ENCODE measurements at places on chromosomes 12 and 14.

DNA sequence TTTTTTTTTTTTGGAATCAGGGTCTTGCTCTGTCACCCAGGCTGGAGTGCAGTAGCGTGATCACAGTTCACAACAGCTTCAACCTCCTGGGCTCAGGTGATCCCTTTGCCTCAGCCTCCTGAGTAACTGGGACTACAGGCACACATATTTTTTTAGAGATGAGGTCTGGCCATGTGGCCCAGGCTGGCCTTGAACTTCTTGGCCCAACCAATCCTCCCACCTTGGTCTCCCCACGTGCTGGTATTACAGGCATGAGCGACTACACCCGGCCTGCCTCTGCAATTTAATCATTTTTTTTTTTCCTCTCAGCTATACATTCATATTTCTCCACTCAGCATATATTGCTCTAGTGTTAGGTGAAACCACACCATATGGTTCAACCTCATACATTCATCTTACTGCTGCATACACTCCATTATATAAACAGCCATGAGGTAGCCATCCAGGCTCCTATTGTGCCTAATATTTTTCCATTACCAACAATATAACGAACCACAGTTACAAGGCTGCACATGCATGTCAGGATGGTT, 7.1 kb downstream of the STX2 start:
- DNase-seq, result no peak

DNA sequence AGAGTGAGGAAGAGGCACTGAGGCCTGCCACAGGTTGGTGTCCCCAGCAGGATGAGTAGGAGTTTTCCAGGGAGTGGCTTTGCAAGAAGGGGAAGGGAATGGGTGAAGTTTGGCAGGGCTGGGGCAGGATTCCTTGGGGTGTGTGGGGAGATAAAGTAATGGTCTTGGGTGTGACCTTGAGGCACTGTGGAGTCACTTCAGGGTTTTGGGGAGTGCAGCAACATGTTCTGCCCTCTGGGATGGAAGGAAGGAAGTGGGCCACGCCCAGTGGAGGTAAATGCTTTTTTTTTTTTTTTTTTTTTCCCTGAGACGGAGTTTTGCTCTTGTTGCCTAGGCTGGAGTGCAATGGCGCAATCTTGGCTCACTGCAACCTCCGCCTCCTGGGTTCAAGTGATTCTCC, 108.9 kb downstream of the ADCK1 start:
- DNase-seq, result no peak

- no peak for DNase-seq
These were observed 29.7 kb downstream of the RBM19 start for GRCh38 chr12:113936460-113936859.

- DNase-seq, result no peak
These were observed 292.6 kb upstream of the SYT1 start for GRCh38 chr12:78571953-78572352.

- no peak for DNase-seq
These were observed 86.4 kb downstream of the ESRRB start for GRCh38 chr14:76462330-76462729.

GRCh38 chr14:87529081-87529480, 463.9 kb downstream of the GALC start:
- no peak for DNase-seq

DNA sequence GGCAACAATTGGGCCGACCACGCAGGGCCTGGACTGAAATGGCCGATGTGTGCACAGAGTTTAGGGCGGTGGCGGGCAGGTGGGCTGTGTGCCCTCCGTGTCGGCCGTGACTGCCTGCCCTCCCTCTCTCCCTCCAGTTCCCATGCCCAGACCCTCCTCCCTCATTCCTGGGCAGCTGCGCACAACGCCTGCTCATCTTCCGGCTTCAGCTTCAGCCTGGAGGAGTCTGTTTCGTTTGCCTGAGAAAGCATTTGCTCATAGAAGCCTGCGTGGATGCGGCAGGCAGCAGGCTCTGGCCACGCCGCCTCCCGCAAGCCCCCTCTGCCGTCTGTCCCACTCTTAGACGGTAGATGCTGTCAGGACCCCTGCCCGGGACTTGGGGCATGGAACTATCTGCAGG, 47.3 kb upstream of the FZD10 start:
- no peak for DNase-seq

DNA sequence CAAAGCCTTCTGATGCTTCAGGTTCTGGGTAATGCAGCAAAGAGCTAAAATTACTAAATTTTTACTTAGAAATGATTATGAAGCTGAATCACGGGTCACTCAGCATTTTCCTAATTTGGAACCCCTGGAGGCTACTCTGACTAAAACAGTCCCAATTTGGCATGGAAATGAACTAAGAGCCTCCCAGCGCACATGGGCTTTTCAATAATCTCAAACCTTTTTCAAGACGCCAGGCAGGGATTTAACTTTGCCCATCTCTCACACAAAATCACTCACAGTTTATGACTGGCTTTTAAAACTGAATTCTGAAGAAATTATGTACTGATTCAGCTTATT, 68.3 kb downstream of the LLPH start:
- no peak for DNase-seq

GRCh38 chr12:52438305-52439301, 4.4 kb upstream of the KRT75 start:
- DNase-seq, result no peak

GRCh38 chr14:60169722-60170121, 4.5 kb upstream of the DHRS7 start:
- no peak for DNase-seq

- no peak for DNase-seq
These were observed 7.4 kb upstream of the SNAPC1 start for GRCh38 chr14:61754627-61755381.
